Hematopoietic multipotent progenitor cell treated with erythropoietin and hydrocortisone succinate and interleukin-3 and kit ligand, for 4 days (in vitro differentiated cells): ENCODE measurements at places on chromosomes 7 and 10.

- no peak for DNase-seq
Observed at GRCh38 chr7:55770778-55771177, 91.8 kb downstream of the SEPTIN14 start.

DNA sequence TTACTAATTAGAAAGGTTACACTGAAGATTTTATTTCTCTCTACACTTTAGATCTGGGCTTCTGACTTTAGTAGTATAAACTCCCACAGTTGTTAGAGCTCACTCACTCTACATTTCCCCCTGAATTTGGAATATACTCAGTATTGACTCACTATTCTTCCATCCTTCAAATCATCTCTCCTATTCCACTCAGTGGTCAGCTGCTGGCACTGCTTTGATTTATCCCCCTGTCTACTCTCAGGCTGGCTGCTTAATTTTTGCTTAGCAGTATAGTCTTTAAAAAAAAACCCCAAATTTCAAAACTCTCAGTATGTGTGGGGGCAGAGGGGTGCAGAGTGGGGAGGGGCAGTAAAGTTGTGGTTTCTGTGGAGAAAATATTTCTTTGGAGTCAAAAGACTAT, 68.9 kb downstream of the CDK6 start:
- DNase-seq: no peak

- DNase-seq: no peak
Observed at GRCh38 chr10:16612981-16613355, 91.3 kb upstream of the C1QL3 start.

- DNase-seq: no peak
Observed at GRCh38 chr10:80522756-80523363, 14.8 kb upstream of the SH2D4B start.

GRCh38 chr7:81990395-81990794, 220.5 kb upstream of the HGF start:
- peak; percentile 1 for DNase-seq
